ENCODE measurements at places on chromosomes 3 and 15.

GRCh38 chr15:73403171-73403570 lies 34.4 kb upstream of the HCN4 start:
- DNase-seq = no peak

- no peak for DNase-seq
Measured at GRCh38 chr3:6644070-6644929, 216.6 kb upstream of the GRM7 start.

DNA sequence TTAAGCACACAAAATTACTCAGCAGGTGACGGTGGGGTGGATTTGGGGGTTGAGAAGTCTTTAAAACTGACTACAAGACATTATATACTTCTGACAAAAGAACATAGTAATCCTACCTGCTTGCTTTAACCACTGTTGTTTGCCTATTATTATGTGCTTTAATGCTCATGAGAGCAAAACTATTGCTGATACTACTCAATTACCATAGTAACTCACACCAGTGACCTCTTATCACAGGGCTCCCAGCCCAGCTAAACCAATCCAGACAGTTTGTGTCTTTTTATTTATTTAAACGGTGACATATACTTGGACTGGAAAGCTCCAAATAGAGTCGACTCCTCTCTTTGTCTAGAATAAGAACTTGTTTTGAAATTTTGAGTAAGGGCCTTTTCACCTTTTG lies 42.8 kb upstream of the FEZF2 start:
- no peak for DNase-seq

DNA sequence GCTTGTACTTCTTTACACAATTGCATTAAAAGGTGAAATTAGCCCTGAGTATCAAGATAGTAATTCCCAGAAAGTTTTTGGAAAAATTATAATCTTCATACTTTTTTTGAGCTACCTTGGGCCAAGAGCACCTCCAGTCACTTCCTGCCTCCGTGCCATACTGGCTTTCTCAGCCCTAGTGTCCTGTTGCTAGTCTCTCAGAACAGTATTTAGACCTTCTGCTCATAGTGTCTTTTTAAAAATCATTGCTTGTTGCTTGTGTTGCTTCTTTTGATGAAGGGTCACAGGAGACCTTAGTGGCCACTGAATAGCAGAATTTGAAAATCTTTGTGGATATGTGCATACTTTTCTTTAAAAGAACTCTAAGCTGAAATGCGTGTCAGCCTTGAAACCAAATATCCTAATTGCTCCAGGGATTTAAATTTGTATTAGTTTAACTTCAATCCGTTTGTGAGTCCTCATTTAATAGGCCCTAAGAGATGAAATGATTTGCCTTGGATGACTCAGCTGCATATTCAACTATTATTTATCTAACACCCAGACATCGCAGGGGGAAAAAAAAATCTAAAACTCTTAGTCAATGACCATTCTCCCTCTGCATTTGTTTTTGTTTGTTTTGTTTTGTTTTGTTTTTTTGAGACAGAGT lies 29.1 kb upstream of the LXN start:
- DNase-seq = no peak

DNA sequence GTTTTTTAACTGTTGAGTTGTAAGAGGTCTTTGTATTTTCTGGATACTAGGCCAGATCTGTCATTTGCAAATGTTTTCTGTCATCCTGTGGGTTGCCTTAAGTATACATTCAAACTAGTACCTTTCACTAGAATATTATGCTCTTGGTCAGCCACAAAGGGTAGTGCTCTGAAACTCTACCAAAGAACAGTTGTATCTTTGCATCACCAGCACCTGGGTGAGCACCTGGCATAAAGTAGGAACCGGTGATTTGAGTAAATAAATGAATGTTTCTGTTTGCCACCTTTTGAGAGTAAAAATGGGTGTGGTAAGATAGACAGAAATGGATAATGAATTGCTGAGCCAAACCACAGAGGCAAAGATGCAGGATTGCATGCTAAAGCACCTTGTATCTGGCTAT lies 98.7 kb downstream of the SLCO3A1 start:
- DNase-seq = no peak

- DNase-seq = no peak
Measured at GRCh38 chr3:124831628-124832199, 55.5 kb downstream of the ITGB5 start.

DNA sequence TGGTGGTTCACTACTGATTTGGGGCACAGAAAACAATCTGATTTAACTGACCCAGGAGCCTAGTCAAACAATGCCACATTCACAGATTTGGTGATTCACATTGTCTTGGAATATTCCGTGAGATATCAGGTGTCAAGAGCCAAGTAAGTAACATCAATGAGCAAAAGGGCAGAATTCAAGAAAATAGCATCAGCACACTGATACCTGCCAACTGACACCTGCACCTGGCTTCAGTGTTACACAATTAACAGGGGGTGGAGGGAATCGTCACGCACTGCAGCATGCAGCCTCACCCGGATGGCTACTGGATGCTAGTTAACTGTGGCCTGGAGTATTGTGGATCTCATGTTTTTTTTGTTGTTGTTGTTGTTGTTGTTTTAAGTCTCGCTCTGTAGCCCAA lies 17.6 kb downstream of the CCNL1 start:
- no peak for DNase-seq

DNA sequence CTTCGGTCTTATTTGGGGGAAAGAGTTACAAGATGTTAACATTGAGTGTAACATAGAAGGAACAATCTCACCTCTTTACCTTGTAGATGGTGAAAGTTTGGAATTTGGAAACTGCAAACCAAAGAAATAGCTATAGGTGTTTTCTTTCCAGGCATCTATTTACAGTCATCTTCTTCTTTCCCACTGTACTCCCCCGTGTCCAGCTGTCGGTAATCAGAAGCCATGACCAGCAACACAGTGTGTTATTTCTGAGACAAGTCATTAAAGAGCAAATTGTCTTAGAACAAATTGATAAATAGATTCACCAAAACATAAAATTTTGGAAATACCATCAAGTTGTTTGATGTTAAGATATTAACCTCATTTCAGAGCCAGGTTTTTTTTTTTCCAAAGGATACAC lies 590.5 kb upstream of the NAALADL2 start:
- DNase-seq = no peak

GRCh38 chr15:75025548-75026260 lies 2.3 kb downstream of the PPCDC start:
- DNase-seq = no peak

DNA sequence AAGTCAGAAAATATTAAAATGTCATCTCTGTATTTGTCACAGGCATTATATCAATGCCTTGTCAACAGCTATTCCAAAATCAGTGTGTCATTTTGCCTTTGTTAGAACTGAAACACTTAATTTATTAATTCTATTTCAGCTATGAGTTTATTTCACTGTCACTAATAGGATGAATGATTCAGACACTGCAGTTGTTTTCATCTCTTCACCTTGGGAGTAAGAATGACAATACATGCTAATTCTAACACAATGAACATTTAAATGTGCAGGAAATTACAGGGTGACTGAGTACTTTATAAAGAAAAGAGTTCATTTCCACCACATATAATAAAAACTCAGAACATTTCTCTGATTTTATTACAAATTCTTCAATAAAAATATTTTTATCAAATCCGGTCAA lies 109.7 kb downstream of the P2RY1 start:
- no peak for DNase-seq

GRCh38 chr3:23548706-23549105 lies 257.0 kb upstream of the UBE2E1 start:
- DNase-seq = no peak

GRCh38 chr15:88834211-88834812 lies 31.1 kb downstream of the ACAN start:
- peak; percentile 12 for DNase-seq

DNA sequence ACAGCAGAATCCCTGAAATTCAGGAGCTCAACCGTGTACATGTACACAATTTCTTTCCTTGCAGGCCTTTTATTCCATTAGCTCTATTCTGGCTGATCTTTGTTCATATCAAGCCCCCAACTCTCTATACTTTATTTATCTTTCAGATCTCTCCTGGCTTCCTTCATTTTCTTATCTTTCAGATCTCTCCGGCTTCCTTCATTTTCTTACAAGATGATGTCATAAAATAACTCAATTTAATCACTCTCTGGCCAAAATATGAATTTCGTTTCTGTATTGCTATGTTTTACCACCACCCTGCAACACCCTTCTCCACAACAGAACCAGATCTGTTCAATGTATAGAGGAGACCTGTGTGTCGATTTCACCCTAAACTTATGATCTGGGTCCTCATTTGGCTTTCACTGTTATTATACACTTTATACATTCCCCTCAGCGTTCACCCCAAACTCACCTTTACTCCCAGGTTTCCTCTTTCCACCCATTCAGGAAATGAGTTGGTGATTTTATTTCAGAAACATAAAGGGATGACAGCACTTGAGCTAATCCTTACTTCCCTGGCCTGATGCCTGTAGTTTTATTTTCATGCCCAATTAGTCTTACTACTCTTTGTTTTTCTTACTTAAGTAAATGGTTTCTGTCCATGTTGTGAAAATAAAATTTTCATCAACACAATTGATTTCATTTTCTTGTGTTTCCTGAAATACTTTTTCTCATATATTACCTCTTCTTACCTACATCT lies 195.5 kb downstream of the BCHE start:
- no peak for DNase-seq

DNA sequence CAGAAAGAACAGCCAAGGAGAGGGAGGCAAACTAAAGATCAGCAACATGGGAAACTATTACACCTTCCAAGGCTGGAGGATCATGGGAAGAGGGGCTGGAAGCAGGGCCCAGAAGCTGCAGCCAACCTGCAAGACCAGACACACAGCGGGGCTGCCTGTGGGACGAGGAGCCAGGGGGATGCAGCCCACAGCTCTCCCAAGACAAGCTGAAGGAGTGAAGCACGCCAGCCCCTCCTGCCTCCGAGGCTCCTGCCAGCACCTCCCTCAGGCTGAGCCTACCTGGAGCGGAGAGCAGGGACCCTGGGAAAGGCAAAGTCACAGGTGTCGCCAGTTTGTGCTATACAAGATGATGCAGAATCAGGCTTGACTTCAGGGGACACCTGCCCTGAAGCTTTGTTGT lies 133.3 kb downstream of the OSBPL10 start:
- DNase-seq = no peak

DNA sequence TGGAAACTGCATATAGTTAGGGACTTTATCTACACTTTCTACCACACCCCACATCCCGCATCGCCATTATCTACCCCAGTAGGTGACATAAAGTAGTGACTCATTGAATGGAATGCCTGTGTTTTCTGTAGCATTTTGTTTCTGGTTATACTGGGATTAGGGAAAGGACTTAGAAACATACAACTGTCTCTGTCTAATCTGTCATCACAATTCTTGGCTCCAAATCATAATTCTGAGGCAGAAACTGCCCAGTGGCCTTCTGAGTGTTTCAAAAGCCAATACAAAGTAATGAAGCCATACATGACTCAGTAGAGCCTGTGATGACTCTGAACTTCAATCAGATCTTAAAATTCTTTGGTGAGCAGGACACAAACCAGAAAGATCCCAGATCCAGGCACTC lies 115.7 kb upstream of the CHRM5 start:
- no peak for DNase-seq

DNA sequence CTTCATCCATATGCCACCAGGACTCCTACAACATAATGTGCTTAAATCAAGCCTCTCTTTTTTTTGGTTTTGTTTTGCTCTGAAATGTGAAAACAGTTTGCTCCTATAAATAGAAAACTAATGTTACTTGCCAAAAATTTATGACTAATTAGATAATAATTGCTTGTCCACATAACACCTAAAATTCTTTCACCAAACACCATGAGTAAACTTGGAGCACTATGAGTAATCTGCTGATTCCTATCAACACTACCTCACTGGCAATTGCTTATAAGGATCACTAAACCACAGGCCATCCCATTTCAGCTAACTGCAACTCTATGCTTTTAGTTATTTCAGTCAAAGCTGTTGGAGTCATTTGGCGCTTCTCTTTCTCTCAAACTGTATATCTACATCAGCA lies 252.7 kb downstream of the EPHA3 start:
- no peak for DNase-seq

DNA sequence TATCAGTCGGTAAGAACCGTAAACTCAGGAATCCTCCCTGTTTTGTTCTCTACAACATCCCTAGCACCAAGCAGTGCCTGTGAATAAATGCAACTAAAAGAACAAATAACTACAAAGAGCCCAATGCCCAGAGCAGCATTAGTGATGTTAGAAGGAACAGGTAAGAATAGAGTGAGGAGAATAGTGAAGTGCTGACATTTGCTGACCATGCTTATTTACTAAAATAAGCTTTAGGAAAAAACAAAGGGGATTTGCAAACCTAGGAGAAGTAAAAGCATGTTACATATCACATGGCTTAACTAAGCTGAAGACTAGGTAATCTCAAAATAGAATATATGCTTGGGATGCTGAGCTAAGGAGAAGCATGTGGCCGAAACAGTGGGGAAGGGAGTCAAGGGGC lies 186.1 kb upstream of the SLC2A2 start:
- DNase-seq = no peak

DNA sequence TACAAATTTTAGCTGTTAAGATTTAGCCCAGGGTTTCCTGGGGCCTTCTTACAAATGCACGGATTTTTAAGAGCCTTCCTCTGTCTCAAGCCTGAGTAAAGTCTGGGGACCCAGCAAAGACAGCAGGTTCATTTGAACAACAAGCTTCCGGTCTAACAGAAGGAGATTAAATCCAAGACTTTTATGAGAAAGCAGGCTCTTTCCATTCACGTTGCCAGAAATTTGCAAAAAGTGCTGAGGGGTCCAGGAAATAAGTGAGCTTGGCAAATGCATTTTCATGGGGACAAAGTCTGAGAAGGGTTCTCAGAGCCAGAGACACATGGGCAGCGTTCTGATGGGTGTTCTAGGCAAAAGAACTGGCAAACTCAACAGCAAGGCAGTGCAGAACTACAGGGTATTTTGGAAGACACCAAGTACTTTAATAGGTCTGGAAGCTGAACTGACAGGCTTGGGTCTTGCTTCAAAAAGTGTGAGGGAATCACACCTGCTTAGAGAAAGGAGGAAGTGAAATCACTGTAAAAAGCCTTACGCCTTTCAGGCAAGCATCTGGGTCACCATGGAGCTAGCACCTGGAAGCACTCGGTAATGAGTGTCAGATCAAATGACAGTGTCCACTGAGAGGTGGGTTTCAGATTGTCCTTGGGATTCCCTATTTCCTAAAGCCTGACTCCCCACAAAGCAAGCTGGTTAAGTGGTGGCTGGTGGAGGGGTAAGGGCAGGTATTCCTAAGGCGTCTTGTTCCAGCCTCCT lies 115.8 kb upstream of the ARHGEF3 start:
- no peak for DNase-seq

- DNase-seq = no peak
Measured at GRCh38 chr3:101043687-101044078, 50.5 kb upstream of the ABI3BP start.

DNA sequence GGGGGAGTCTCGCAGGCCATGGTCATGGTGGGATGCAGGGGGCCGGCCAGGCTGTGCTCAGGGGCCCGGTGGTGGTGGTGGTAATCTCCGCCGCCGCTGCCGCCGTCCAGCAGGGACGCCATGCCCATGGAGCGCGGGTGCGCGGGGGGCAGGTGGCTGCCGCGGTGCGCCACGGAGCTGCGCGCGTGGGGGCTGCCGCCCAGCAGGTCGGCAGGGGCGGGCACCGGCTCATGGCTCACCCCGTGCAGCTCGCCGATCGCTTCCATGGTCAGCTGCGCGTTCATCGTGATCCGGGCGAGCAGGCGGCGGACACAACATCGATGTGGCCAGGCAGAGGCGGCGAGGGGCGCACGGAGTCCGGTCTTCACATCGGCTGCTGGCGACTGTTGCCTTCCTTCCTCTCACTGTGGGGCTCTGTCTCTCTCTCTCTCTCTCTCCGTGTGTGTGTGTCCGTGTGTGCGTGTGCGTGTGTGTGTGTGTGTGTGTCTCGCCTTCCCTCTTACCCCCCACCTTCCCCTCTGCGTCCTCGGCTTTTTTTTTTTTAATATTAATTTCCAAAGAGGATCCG lies 451 bp downstream of the ONECUT1 start:
- no peak for DNase-seq
